Activated naive CD4-positive, alpha-beta T cell treated with anti-CD3 and anti-CD28 coated beads, Interleukin-2, amount 50 U/mL, for 72 hours (primary cell): ENCODE measurements at places on chromosomes 6 and 20.

- DNase-seq = no peak
These were observed 246.1 kb downstream of the MYLK4 start for GRCh38 chr6:2504495-2505064.

DNA sequence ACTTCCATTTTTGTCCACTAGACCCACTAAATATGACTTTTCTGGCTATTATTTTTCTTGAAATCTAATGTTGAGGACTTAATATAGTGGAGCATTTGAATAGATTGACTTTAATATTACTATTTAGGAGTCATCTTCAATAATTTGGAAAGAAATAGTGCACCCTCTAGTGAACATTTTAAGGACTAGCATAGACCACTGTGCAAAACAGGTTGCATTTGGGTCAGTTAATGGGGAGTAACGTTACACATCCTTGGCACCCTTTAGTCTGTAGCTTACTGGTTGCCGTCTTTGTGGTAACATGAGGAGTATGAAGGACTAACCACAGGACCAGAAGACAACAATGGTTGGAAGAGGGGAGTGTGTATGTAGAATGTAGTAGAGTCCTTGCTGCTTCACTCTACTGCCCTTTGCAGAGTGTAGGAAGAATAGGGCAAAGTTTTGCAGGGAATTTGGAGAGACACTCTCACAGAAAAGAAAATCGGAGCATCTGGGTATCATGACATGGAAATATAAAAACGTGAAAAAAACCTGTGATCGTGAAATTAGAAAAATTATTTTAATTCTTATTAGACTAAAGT, 25.2 kb downstream of the RFPL4B start:
- no peak for DNase-seq

GRCh38 chr6:44049989-44050871, 77.0 kb downstream of the MRPL14 start:
- DNase-seq = no peak

DNA sequence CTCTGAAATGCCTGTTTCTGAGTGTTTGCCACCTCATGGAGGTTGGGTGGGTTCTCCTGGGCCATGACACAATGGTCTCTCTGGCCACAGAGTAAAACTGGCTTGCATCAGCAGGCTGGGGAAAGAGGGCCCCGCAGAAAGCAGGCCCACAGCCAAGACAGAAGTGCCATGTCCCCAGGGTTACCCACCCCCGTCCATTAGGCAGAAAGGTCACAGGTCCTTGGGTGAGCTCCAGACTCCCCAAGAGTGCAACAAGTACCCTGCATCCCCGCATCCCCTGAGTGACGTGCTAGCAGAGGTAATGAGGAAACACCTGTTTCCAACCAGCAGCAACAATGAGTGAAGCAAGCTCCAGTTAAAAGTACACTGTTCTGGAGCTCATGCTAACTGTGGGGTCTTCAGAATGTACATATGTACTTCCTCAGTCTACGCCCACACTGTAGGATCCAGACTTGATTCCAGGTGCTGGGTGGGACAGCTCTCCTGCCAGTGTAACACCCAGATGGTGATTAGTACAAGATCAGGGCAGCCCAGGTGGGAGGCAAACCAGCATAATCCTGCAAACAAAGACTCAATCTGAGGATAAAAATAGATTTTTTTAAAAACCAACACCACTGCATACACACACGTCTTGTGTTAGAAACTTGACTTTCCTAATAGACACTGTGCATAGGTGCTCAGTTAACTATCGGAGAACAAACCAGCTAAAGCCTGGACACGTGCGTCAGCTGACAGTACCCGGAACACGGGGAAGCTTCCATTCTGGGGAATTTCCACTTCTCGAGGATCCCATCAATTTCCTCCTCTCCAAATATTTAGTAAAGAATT, 31.5 kb downstream of the RRBP1 start:
- no peak for DNase-seq

DNA sequence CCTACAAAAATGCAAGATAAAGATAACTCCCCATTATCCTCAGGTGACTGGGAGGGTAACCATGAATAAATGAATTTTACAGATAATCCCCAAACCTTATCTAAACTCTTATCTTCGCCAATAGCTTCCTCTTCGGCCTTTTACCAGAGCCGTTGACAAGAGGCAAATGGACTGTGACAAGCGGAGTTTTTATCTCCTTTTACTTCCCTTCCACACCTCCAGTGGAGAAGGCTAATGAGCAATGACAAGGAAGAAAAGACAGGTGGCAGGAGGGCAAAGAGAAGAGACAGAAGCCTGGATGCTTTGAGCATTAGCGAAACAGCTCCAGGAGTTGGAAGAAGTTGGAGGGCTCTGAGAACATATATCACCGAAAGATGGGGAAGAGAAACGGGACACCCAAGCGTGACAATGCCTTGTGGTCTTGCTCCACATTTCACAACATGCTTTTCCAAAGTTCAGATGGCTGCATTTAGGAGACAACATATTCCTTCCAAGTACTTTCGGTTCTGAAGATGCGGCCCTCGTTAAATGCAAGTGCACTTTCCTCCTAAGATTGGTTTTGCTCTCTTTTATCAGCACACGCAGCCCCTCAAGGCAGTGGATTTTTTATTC, 69.2 kb downstream of the PRDM1 start:
- DNase-seq = no peak
